CD8-positive, alpha-beta memory T cell (primary cell): ENCODE measurements at places on chromosomes 5 and 9. TPM values are rescaled to one million over a fixed set of nuclear protein-coding genes. Genes with fewer than 3 reads are reported as not detected.

The HAVCR1 gene
- polyA plus RNA-seq = 0.91 TPM

The PCSK1 gene
- not detected for polyA plus RNA-seq

The LRRTM2 gene
- polyA plus RNA-seq = not detected

The CCDC183 gene
- polyA plus RNA-seq = 0.26 TPM

The EGFLAM gene
- polyA plus RNA-seq = not detected

The SV2C gene
- not detected for polyA plus RNA-seq

The SPATA31E1 gene
- not detected for polyA plus RNA-seq
